ENCODE measurements at places on chromosomes 5 and 9.

DNA sequence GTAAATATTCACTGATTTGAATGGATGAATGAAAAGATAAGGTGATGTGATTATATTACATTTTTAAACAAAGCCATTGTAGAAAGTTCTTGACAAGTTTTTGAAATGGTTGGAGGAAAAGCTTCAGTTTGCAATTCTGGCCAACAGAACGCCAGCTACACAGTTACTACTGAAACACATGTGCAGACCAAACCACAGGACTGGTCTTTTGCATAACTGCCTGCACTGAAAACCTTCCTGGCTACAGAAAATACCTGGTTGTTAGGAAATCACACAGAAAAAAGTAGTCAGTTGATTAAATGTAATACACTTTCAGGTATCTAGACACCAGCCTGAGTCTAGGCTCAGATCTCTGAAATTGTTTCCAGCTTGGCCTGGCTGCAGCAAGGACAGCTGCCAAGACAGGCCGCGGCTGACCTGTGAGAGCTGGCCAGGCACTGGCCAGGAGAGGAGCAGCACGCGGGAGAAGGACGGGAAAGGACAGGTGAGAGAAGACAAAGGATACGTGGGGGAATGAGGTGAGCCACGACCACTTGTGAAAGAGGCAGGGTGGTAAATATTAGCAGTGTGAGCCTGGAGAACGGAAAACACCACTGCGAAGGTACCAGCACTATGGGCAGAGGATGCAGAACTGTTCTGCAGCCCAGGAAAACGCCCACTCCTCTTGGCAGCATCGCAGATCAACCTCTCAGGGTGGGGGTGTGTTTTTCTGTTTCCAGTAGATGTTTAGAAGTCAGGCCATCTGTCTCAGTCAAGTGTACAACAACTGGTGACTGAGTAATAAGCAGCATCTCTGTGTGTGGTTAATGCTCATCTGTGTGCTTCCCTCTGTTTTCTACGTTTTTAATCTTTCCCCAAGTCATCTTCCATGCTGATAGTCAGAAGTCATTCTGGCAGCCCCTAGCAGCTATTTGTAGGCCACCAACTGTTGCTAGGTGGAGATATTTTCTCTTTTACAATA lies 137.4 kb downstream of the SCAMP1 start:
- no peak for DNase-seq

DNA sequence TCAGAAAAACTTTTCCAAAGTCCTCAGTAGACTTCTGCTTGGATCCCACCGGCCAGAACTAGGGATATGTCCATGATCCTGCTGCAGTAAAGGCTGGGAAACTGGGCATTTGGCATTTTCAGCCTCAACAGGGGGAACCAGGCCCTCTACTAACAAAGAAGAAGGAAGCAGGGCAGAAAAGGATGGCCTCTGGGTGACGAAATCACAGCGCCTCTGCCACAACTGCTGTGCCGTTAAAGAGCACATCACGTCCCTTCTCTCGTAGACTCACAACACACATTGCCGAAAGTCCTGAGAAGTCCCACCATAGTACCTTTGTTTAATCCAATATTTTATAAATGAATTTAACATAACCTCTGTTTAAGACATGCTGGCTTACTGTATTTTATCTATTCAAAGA lies 10.4 kb upstream of the AFAP1L1 start:
- DNase-seq, result no peak

DNA sequence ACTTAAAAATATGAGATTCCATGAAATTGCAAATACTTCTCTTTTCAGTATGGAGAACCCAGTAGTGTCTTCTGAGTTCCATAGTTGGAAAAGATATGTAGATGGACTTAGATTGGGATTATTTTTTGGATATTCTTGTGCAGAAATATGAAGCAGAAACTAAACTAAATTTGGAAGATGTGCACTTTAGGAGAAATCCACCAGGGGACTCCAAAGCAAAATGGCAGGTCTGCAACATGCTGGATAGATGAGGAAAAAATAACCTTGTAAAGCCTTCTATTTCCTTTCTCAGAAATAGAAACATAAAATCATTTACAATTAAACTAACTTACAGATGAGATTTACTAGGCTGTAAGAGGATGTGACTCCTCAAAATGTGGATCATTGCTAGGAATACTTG lies 49.2 kb upstream of the MINAR2 start:
- no peak for DNase-seq

GRCh38 chr5:164306662-164307061 lies 801.2 kb downstream of the MAT2B start:
- no peak for DNase-seq

DNA sequence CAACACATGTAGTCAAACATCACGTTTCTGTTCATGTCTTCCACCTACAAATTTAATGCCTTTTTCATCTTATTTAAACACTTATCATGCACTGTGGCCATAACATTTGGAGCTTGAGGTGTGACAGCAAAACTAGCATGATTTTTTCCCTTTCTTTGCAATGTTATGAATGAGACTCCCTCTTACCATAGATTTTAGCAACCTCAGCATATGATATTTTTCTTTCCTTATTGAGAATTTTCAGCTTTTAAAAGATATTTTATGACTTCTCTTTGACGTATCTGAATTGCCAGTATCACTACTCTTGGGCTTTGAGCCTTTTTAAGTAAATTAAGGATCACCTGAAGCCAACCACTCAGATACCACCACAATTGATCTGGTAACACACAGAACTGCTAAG lies 32.7 kb upstream of the ISOC1 start:
- no peak for DNase-seq

- no peak for DNase-seq
Observed at GRCh38 chr5:82074950-82075349, 103.1 kb downstream of the ATG10 start.

GRCh38 chr9:111914749-111915424 lies 18.3 kb downstream of the UGCG start:
- no peak for DNase-seq

DNA sequence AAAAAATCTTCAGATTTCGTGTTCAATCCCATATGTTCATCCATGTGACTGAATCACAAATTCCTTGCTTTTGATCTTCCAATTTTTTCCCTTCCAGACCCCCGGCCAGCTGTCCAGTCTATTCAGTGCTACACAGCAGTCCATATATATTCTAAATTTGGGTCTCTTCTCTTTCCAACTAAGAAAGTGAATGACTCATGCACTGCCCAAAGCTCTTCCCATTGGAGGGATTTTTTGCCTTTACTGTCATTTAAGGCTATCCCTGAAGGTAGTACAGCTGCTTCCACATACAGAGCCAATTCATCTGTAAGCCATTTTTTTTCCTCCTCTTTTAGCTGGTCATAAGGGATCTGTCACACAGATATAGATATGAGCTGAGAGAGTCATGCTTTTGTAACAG lies 478.3 kb downstream of the DMRT2 start:
- DNase-seq, result no peak

DNA sequence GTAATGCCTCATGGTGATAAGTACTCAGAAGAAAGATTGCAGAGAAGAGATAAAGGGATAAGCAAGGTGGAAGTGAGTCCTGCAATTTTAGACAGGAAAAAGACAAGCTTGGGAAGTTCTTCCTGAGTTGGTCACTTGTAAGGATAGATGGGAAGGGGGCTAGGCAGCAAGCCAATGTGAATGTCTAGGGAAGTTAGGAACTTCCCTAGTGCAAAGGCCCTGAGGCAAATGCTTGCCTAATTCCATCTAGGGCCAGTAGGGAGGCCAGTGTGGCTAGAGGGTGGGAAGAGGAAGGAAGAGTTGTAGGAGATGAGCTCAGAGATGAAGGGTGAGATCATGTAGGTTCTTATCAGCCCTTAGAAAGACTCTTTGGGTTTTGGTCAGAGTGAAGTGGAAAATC lies 206.6 kb downstream of the MAT2B start:
- no peak for DNase-seq

DNA sequence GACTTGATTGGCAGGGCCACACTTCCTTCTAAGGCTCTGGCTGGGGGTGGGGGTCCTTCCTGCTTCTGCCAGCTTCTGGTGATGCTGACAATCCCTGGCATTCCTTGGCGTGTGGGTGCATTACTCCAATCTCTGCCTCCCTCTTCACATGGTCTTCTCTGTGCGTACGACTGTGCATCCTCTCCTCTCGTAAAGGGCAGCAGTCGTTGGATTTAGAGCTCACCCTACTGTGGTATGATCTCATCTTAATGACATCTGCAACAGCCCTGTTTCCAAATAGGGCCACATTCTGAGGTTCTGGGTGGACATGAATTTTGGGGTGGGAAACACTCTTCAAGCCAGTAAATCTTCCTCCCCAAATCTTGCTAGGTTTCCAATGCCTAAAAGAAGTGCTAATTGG lies 36.8 kb downstream of the ROPN1L start:
- DNase-seq, result no peak

- no peak for DNase-seq
Observed at GRCh38 chr5:4976902-4977301, 163.2 kb upstream of the ADAMTS16 start.

DNA sequence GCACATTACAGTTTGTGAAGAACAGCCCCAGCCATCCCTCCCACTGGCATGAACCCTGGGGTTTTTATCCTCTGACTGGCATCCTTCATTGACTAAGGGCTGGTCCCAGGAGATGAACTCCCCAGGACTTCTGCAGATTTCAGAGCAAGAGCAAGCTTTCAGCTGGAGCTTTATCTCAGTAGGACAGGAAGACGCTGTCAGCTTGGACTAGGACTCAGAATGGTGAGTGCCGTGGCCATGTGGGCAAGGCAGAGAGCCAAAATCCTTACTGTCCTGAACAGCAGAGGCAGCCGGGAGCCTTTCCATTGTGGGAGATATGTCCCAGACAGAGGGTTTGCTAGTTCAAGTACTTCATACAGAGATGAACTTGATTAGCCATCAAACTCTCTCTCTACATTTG lies 3.2 kb upstream of the ACOT12 start:
- no peak for DNase-seq

GRCh38 chr9:71895117-71895516 lies 15.9 kb downstream of the ABHD17B start:
- DNase-seq, result no peak

DNA sequence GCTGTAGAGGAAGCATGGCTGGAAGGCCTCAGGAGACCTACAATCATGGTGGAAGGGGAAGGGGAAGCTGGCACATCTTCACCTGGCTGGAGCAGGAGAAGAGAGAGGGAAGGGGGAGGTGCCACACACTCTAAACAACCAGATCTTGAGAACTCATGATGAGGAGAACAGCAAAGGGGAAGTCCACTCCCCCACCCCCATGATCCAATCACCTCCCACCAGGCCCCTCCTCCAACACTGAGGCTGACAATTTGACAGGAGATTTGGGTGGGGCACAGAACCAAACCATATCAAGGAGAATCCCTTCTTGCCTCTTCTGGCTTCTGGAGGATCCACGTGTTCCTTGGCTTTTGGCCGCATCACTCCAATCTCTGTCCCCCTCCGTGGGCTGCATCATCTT lies 13.1 kb upstream of the CMBL start:
- peak; percentile 17 for DNase-seq

- DNase-seq, result no peak
Observed at GRCh38 chr9:91063471-91063870, 261.9 kb downstream of the SYK start.

- DNase-seq, result no peak
Observed at GRCh38 chr5:108858959-108859358, 111.3 kb downstream of the FER start.

DNA sequence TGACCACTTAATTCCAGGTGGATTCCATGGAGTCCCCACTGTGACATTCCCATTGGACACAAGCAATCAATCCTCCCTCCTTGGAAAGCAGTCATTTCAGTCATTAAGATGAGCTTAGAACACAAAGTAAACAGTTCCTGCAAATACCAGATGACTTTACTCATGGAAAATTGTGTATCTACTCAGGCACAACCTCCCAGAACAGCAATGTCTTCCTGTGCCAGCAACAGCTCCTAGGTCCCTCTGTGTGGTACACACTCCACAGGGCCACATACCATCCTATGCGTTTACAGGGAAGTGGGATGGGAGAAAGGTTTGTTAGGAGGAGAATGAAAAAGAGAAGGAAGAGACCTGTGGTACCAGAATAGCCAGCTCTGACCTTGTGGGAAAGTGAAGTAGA lies 53.7 kb downstream of the MTMR12 start:
- DNase-seq, result no peak

GRCh38 chr5:170297589-170298462 lies at the start of gene LCP2:
TSS of gene LCP2 (minus strand) at chr5:170297777. CDS start at chr5:170297611, 166 bp downstream.
- no peak for DNase-seq

DNA sequence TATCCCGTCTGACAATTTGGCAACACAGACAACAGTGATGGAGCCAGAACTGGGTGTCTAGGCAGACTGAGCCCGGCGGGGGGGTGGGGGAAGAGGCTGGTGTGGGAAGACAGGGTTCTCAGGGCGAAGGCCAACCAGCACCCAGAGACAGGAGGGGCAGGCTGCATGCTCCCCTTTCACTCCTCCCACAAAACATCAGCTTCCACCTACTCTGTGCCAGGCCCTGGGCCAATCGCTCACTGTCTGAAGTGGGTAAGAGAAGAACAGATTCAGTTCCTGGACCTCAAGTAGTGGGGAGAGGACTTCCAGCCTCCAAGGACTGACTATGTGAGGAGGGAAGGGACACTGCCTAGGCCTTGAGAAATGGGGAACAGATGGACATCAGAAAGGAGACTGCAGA lies 2.8 kb downstream of the SNCB start:
- DNase-seq, result no peak

- DNase-seq, result no peak
Observed at GRCh38 chr5:134510970-134511795, 14.3 kb upstream of the JADE2 start.

GRCh38 chr9:82797534-82797933 lies 265.4 kb downstream of the RASEF start:
- peak; percentile 62 for DNase-seq

- DNase-seq, result no peak
Observed at GRCh38 chr9:93392974-93393373, 58.5 kb upstream of the FAM120A start.

- no peak for DNase-seq
Observed at GRCh38 chr5:1942630-1943029, 59.9 kb upstream of the IRX4 start.

GRCh38 chr5:139574641-139575312 lies 13.6 kb downstream of the UBE2D2 start:
- peak; percentile 26 for DNase-seq

- no peak for DNase-seq
Observed at GRCh38 chr5:121853850-121854249, 2.2 kb downstream of the FTMT start.

- no peak for DNase-seq
Observed at GRCh38 chr5:172719211-172719610, 51.8 kb downstream of the DUSP1 start.

DNA sequence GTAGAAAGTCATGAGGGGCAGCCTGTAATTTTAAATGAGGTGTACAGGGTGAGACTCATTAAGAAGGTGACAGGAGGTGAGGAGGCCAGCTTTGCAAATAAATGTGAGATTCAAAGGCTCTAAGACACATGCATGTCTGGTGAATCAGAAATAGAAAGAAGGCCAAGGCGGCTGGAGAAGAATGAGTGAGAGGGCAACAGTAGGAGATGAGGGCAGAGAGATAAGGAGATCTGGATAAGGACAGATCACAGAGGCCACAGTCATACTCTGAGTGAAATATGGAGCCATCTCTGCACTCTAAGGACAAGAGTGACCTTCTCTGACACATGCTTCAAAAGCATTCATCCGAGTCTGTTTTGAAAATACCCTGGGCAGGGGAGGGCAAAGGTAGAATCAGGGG lies 90.7 kb downstream of the RAD23B start:
- no peak for DNase-seq

Measured in left lung (tissue), 14 donors.